ENCODE measurements at places on chromosomes 12 and 14. TPM values are rescaled to one million over a fixed set of nuclear protein-coding genes. Genes with fewer than 3 reads are reported as not detected.

Gene NT5DC3
- 9.3 TPM for polyA plus RNA-seq

Gene FAM186B
- polyA plus RNA-seq = 3.1 TPM

Gene GSKIP
- polyA plus RNA-seq = 35.0 TPM

Gene PTPRB
- 17.9 TPM for polyA plus RNA-seq

Gene CSRP2
- polyA plus RNA-seq = 90.9 TPM

Gene CIROP
- not detected for polyA plus RNA-seq

Gene MANSC4
- 0.95 TPM for polyA plus RNA-seq

Gene DEGS2
- polyA plus RNA-seq = 5.3 TPM

Gene CLEC4E
- 1.8 TPM for polyA plus RNA-seq

Gene PGF
- polyA plus RNA-seq = 5.5 TPM

Gene DPPA3
- polyA plus RNA-seq = 0.17 TPM

Gene INHBE
- polyA plus RNA-seq = 0.95 TPM

Gene NFATC4
- polyA plus RNA-seq = 70.3 TPM

Gene INSM2
- not detected for polyA plus RNA-seq

Gene BCL11B
- polyA plus RNA-seq = 2.7 TPM

Gene SLC6A15
- polyA plus RNA-seq = 1.1 TPM

Gene CEBPE
- 0.08 TPM for polyA plus RNA-seq

GRCh38 chr14:20818861-20819260, 16.2 kb upstream of the RNASE1 start:
- no peak for DNase-seq

GRCh38 chr12:75208856-75209811, 505 bp downstream of the KCNC2 start:
- peak; percentile 74 for DNase-seq

- no peak for DNase-seq
These were observed 6.5 kb upstream of the AQP2 start for GRCh38 chr12:49944046-49944445.

DNA sequence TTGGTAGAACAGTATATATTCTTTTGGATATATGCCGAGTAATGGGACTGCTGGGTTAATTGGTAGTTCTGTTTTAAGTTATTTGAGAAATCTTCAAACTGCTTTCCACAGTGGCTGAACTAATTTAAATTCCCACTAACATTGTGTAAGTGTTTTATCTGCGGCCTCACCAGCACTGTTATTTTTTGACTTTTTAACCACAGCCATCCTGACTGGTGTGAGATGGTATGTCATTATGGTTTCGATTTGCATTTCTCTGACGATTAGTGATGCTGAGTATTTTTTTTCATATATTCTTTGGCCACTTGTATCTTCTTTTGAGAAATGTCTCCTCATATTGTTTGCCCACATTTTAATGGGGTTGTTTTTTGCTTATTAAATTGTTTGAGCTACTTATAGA, 357.4 kb downstream of the C12orf50 start:
- DNase-seq = no peak

- peak; percentile 55 for DNase-seq
These were observed 10.1 kb upstream of the GRIP1 start for GRCh38 chr12:66688846-66689439.

DNA sequence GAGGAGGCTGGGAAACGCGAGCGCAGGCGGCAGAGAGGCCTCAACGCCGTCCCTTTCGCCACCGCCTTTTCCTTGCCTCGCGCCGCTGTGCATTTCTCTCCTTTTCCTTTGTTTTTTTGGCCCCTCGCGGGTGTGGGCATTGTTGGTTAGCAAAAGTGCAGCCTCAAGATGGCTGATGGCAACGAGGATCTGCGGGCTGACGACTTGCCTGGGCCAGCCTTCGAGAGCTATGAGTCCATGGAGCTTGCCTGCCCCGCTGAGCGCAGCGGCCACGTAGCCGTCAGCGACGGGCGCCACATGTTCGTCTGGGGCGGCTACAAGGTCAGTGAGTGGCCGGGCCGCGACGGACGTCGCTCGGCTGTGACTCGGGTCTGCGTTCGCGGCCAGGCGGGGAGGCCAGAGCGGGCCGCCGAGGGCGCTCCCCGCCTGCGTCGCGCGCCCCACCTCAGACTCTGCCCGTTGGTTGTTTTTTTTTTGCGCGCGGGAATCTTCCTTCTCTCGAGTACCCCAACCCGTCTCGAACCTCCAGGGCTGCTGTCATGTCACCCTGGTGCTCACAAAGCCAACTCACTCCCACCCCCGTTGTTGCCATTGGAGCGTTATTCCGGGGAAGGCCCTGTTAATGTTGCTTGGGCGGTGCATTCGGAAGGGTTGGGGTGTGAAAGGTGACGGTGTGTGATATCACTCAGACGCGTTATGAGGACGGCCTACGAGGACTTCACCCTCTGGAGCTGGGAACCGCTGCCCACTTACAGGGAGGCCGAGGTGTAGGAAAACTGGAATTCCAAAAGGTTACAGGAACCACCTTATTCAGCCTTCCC, 558 bp downstream of the KLHDC2 start:
- peak; percentile 46 for DNase-seq

GRCh38 chr12:104412681-104413080, 44.1 kb upstream of the CHST11 start:
- DNase-seq = no peak

DNA sequence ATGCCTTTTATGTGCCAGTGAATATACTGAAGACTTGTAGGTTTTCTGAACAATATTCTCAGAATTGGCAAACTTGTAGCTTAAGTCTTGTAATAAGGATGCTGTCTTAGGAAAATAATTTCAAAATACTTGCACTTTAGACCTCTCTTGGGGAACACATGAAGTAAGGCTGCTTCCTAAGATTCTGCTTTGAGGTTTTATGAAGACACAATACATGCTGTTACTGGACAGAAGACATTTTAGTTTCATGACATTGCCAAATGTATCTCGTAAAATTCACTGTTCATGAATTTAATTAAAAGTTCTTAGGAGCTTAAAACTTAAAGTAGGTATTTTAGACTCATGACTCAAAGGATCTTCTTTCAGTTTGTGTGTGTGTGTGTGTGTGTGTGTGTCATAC, 80.7 kb downstream of the RAD51B start:
- DNase-seq = no peak

- DNase-seq = no peak
These were observed 19.7 kb upstream of the TMED10 start for GRCh38 chr14:75196064-75196463.

DNA sequence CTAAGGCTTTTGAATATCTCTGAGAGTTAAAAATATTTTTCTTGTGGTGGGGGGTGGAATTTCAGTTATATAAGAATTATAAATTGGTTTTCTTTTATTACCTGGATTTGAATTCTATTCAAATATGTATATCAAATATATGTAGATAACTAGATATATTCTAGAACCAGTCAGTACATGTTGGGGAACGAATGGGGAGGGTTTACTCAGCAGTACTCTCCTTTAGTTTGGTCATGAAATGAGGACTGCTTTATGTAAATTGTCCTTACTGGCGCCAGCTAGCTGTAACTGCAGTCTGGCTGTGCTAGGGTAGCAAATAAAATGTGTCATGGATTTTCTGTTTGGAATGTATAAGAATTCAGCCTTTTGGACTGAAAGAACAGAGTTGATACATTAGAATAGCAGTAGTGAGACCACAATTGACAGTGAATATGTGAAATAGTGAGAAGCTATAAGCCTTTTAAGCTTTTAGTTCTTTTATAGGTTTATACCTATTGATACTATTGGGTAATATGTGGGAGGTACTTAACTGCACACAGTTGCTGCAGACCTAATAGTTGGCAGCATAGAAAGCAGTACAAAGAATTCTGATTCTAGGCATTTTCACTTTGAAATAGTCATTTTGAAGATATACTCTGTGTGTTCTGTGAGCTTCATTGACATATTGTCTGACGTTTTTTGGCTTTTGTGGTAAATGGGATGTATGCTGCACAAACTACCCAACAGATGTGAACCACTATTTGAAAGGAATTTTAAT, 29.0 kb downstream of the ATF7IP start:
- peak; percentile 78 for DNase-seq

- no peak for DNase-seq
These were observed 125.7 kb downstream of the SCARB1 start for GRCh38 chr12:124737772-124738635.

GRCh38 chr12:52590021-52590420, 11.2 kb downstream of the KRT72 start:
- DNase-seq = no peak

- no peak for DNase-seq
These were observed 6.5 kb upstream of the OR11G2 start for GRCh38 chr14:20184181-20184580.

GRCh38 chr14:69664865-69665526, 53.6 kb downstream of the SUSD6 start:
- DNase-seq = no peak

DNA sequence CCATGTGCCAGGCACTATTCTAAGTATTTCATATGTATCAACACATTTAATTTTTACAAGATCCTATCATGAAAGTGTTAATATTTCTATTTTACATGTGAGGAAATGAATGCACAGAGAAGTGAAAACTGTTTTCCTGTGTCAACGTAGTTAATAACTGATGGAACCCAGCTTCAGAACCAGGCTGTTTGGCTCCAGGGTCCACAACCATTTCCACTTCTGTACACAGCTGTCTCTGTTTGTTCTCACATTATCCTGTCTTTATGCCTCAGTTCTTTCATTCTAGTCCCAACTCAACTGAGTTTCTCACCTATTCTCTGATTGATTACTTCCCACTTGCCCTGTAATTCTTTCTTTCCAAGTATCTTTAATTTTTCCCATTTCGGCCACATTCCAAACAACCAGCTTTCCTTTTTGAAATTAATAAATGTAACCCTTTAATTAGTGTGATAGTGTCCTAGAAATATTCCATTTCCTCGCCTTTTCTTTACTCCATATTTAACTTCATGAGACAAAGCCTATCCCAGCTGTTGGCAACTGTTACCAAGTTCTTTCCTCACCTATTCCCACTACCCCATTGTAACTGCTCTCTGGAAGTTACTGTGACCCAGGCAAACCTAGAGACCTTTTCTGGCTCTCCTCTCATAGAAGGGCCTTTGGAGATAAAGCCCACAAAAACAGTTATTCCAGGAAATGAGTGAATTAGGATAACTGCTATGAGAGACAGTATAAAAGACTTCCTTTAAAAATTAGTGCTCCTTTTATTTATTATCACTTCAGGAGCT, 218.7 kb downstream of the RASSF9 start:
- DNase-seq = no peak

DNA sequence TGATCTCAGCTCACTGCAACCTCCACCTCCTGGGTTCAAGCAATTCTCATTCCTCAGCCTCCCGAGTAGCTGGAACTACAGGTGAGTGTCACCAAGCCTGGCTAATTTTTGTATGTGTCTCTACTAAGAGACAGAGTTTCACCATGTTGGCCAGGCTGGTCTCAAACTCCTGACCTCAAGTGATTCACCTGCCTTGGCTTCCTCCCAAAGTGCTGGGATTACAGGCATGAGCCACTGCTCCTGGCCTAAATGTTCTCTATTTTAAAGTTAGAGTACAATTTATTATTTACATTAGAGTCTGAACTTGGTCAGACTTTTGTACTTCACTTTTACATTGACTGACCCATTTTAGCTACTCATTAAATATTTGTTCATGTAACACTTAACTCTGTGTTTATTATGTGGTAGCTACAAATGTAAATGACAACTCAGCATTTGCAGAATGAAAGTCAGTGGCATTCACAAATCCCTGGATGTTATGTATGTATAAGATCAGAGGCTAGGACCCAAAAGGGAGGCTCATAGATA, 409.6 kb downstream of the APAF1 start:
- no peak for DNase-seq

DNA sequence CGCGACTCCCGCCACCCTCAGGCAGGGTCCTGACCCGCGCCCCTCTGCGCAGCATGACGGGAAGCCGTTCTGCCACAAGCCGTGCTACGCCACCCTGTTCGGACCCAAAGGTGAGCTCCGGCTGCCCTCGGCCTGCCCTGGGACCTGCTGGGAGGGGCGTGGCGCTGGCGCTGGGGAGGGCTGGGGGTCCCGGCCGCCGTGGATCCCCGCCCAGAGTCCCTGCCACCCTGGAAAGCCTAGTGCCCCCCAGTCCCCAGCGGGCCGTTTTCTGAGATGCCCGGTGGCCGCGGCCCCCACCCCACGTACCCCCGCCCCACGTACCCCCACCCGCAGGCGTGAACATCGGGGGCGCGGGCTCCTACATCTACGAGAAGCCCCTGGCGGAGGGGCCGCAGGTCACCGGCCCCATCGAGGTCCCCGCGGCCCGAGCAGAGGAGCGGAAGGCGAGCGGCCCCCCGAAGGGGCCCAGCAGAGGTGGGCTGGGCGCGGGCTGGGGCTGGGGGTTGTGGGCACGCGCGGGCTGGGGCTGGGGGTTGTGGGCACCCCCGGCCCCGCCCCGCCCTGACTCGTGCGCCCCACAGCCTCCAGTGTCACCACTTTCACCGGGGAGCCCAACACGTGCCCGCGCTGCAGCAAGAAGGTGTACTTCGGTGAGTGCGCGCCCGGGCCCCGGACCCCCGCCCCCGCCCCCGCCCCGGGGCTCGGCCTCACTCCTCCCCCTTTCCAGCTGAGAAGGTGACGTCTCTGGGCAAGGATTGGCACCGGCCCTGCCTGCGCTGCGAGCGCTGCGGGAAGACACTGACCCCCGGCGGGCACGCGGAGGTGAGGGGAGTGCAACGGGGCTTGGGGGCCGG, 4.0 kb downstream of the CRIP2 start:
- DNase-seq = no peak

Measured in left kidney (tissue), 8 donors.